ENCODE measurements at places on chromosomes 5 and 9.

GRCh38 chr5:150239794-150240122 lies 49.8 kb downstream of the CAMK2A start:
- no peak for DNase-seq

DNA sequence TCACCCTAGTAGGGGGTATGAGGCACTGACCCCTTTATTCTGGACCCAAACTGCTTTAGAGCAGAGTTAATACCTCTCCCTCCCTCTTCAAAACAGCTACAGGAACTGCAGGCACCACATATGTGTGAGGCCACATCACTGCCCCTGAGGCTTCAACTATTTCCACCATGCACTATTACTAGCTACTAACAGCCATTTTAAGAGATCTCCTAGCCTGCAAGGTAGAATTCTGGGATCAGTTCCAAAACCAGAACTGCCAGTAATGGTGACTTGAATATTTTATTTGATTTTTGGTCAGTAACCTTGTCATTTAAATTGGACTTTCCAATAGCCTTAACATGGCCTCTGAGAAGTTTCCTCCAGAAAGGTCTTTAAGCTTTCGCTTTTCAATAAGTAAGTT lies 55.3 kb upstream of the FSD1L start:
- DNase-seq = no peak

DNA sequence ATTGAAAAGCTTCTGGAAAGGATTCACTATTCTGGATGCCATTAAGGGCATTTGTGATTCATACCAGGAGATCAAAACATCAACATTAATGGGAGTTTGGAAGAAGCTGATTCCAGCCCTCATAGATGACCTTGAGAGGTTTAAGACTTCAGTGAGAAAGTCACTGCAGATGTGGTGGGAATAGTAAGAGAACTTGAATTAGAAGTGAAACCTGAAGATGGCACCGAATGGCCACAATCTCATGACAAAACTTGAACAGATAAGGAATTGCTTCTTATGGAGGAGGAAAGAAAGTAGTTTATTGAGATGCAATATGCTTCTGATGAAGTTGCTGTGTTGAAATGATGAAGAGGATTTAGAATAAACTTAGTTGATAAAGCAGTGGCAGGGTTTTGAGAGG lies 254.6 kb upstream of the SLC24A2 start:
- peak; percentile 2 for DNase-seq

- no peak for DNase-seq
Observed at GRCh38 chr9:14994738-14995137, 84.5 kb upstream of the FREM1 start.

- no peak for DNase-seq
Observed at GRCh38 chr5:66337626-66338226, 193.6 kb downstream of the SREK1 start.

- no peak for DNase-seq
Observed at GRCh38 chr5:131542723-131543122, 92.3 kb downstream of the RAPGEF6 start.

All from central memory CD4-positive, alpha-beta T cell (primary cell).